ENCODE measurements at places on chromosomes 3 and 15.

DNA sequence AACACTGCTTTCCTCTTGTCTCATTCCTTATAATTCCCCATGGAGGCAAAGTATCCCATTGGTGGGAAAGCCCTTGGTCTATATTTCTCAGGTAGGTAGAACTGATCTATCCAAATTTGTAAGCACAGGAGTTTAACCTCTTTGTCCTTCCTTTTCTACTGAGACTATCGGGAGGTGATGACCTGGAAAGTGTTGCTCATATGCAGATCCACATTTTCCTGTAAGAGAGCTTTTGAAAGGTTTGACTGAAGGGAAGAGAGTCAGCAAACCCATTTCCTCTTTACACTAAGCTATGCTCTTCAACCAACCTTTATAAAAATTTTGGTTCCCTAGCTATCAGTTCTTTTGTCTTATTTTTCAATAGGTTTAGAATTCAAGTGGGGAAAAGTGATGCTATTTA lies 200.7 kb downstream of the TIGIT start:
- no peak for DNase-seq

DNA sequence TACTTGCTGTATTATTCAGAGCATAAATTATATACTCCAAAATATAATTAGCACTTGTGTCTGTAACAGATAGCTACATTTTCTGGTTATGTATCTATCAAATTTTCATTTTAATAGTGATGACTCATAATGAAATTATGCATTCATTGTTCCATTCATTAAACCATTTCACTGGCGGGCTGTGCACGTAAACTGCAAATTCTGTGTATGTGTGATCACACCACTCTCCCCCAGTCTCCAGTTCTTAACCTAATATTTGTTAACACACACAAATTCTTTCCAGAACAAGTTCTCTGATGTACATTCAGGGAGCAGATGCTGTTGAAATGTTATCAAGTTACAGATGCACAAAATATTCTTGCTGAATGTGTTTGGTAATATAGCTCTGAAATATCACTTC lies 3.8 kb upstream of the KCNMB2 start:
- DNase-seq: no peak

GRCh38 chr15:68512598-68512997 lies 66.2 kb upstream of the CORO2B start:
- no peak for DNase-seq

DNA sequence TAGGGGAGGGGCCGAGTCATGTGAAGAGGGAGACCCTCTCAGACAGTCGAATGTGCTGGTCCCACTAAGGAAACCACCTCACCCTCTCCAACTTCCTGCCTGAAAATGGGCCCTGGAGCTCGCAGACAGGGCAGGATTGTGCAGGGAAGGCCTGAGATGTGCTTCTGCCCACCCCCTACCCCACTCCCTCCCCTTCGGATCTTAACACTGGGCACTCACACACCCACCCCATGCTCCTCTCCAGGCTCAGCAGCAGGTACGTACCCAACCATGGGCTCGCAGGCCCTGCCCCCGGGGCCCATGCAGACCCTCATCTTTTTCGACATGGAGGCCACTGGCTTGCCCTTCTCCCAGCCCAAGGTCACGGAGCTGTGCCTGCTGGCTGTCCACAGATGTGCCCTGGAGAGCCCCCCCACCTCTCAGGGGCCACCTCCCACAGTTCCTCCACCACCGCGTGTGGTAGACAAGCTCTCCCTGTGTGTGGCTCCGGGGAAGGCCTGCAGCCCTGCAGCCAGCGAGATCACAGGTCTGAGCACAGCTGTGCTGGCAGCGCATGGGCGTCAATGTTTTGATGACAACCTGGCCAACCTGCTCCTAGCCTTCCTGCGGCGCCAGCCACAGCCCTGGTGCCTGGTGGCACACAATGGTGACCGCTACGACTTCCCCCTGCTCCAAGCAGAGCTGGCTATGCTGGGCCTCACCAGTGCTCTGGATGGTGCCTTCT lies 20.0 kb downstream of the ATRIP start:
- peak; percentile 17 for DNase-seq

- peak; percentile 25 for DNase-seq
Observed at GRCh38 chr3:139202226-139202958, 141.4 kb upstream of the MRPS22 start.

DNA sequence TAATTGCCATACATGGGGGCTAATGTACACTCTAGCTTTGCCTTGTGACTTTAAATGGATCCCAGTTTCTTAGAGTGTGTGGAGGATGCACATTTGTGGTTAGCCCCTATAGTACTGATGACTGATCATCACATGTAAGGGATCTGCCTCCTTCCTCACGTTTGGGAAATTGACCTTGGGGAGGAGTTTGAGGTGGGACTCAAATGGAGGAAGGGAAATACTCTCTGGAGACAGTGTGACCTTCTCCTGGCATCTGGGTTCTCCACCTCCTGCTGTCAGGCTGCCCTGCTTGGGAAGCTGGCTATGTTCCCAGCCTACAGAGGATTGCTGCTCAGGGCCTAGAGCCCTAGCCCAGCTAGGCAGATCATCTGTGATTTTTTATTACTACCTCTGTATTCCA lies 48.7 kb downstream of the PPM1L start:
- DNase-seq: no peak

GRCh38 chr3:16124636-16125035 lies 49.8 kb upstream of the GALNT15 start:
- DNase-seq: peak; percentile 55

DNA sequence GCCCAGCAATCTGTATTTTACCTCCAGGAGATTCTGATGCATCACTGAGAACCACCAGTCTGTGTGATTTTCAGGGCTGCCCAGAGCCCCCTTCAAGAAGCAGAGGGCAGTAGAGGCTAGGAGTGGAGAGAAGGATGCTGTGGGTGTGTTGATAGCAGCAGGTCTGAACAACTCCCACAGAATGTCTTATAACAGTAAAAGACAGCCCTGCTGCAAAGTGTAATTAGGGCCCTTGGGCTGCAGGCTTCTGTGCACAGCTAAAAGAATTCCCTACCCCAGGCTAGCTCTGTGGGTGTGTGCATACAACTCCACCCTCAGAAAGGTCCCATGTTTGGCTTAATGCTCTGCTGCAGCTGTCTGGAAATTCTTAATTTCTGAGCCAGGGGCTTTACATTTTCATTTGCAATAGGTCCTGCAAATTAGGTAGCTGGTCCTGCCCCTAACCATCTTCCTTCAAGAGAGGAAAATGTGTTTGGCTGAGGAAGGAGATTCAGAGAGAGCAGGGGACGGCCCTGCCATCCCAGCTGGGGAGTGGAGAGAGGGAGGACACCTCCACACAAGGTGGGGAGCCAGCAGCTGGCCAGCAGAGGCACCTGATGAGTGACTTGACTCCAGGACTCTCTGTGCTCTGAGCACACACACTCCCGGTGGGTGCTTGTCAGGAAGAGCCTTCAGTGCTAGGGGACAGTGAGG lies 43.2 kb upstream of the RAB6B start:
- DNase-seq: no peak

GRCh38 chr3:127888156-127888555 lies 26.9 kb upstream of the KBTBD12 start:
- DNase-seq: no peak

DNA sequence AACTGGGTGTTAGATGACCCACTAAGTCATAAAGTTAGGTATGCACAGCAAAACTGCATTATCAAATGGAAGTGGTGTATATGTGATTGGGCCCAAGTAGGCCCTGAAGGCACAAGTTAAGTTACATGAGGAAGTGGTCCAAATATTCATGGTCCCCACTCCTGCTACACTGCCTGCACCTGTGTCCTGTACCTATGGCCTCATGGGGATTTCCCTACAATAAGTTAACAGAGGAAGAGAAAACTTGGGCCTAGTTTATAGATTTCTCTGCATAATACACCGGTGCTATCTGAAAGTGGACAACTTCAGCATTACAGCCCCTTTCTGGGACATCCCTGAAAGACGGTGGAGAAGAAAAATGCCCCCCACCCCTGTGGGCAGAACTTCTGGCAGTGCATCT lies 41.5 kb downstream of the STRIT1 start:
- DNase-seq: no peak

Data from urothelium cell line (cell line).